ENCODE measurements at places on chromosomes 3 and 15. TPM values are rescaled to one million over a fixed set of nuclear protein-coding genes. Genes with fewer than 3 reads are reported as not detected.

GRCh38 chr3:42690766-42691680, 5.7 kb downstream of the KLHL40 start:
- H3K27ac ChIP-seq = no peak overlapping the region
- peaks cover 2% of the 10 kb centered on the region for H3K4me1 ChIP-seq
- H3K27me3 ChIP-seq = peaks cover 14% of the 10 kb centered on the region
- DNase-seq = no peak
- no peak overlapping the region for H3K4me3 ChIP-seq

DNA sequence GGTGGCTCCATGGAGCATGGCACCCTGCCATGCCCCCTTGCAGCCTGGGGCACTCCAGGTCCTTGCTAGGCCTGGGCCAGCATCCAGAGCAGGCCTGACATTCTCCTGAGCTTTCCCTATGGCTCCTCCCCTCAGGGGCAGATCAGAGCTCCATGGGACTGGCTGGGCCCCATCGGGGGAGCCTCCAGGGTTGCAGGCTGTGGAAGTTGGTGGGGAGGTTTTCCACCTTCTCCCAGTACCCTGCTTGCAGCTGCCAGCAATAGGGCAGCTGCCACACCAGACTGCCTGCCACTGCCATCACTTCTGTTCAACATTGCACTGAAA, 75.7 kb upstream of the TP63 start:
- H3K4me1 ChIP-seq = no peaks in the 10 kb centered on the region
- H3K27ac ChIP-seq = no peak overlapping the region

GRCh38 chr3:149879872-149880271, 66.9 kb downstream of the RNF13 start:
- no peaks in the 10 kb centered on the region for H3K36me3 ChIP-seq
- no peak overlapping the region for H3K4me3 ChIP-seq
- no peaks in the 10 kb centered on the region for H3K4me1 ChIP-seq
- DNase-seq = peak; percentile 47

Gene CDHR4
- polyA plus RNA-seq = 3.2 TPM

Gene HMCES
- polyA plus RNA-seq = 51.0 TPM

DNA sequence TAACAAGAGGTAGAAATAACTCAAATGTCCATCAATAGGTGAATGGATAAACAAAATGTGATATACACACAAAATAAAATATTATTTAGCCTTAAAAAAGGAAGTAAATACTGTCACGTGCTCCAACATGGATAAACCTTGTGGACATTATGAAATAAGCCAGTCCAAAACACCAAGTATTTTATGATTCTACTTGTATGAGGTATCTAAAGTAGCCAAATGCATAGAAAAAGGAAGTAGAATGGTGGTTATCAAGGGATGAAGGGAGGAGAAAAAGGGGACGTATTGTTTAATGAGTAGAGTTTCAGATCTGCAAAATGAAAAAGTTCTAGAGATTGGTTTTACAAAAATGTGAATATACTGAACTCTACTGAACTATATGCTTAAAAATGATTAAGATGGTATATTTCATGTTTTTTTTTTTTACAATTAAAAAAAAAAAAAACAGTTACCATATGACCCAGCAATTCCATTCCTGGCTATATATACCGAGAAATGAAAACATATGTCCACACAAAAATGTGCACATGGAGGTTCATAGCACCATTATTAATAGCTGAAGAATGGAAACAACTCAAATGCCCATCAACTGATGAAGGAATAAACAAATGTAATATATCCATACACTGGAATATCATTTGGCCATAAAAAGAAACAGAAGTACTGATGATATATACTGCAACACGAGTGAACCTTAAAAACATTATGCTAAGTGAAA, 29.1 kb upstream of the MAP6D1 start:
- no peaks in the 10 kb centered on the region for H3K27me3 ChIP-seq
- no peak for DNase-seq
- peaks cover 58% of the 10 kb centered on the region for H3K36me3 ChIP-seq
- H3K4me3 ChIP-seq = no peak overlapping the region
- H3K27ac ChIP-seq = no peak overlapping the region

Gene MST1R
- polyA plus RNA-seq = 9.4 TPM

Gene PYGO1
- polyA plus RNA-seq = 18.5 TPM

DNA sequence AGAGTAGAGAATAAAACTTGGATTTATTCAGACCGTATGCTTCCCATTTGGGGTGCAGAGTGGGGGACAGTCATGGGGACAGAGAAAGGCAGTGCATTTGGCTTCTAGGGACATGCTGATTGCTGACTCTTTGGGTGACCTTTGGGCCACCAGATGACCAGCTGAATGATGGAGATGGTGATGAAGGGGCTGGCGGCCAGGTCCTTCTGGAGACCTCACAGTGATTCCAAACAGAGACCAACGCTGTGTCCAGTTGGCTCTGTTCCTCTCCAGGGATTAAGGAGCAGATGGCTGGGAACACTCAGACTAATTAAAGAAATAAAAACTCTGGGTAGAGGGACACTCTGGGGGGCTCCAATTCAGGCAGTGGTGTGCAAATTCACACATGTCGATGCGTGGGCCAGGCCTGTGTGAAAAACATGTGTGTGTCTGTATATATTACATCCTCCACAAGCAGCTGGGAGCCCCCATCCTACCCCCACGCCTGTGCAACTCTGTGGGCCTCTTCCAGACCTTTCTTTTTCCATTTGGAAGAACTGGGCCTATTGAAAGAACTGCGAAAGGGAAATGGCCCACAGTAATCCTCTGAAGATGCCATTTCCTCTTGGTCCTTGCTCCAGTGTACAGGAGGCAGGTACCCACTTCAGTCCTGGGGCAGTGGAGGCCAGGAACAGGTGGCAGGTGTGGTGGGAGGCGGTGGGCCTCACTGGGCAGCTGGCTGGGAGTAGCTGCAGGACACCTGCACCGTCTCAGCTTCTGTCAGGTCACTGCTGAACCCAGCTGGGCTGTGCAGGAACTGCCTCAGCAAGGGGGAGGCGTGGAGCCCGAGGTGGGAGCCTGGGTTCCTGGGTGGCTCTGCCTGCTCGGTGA, 8.9 kb downstream of the XIRP1 start:
- no peak for DNase-seq
- H3K4me1 ChIP-seq = peaks cover 42% of the 10 kb centered on the region
- H3K4me3 ChIP-seq = no peak overlapping the region
- H3K36me3 ChIP-seq = no peaks in the 10 kb centered on the region

- no peak overlapping the region for H3K4me3 ChIP-seq
- H3K27me3 ChIP-seq = no peaks in the 10 kb centered on the region
- no peaks in the 10 kb centered on the region for H3K36me3 ChIP-seq
- H3K27ac ChIP-seq = no peak overlapping the region
- no peaks in the 10 kb centered on the region for H3K4me1 ChIP-seq
- no peak for DNase-seq
Observed at GRCh38 chr3:56997041-56997440, 63.4 kb upstream of the SPATA12 start.

Gene CADPS
- 2.9 TPM for polyA plus RNA-seq

DNA sequence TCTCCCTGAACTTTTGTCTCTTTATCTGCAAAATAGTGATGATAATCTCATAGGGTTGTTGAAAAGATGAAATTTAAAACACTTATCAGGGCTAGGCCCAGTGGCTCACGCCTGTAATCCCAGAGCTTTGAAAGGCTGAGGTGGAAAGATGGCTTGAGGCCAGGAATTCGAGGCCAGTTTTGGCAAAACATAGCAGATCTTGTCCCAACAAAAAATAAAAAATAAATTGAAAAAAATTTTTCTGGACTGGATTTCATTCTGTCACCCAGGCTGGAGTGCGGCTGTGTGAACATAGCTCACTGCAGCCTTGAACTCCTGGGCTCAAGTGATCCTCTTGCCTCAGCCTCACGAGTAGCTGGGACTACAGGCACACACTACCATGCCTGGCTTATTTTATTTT, 29.6 kb downstream of the LMLN start:
- no peaks in the 10 kb centered on the region for H3K27me3 ChIP-seq
- peaks cover 15% of the 10 kb centered on the region for H3K36me3 ChIP-seq
- no peak overlapping the region for H3K4me3 ChIP-seq
- no peak overlapping the region for H3K27ac ChIP-seq

GRCh38 chr3:149579838-149580542, 77.8 kb downstream of the WWTR1 start:
- H3K36me3 ChIP-seq = no peaks in the 10 kb centered on the region
- H3K27me3 ChIP-seq = no peaks in the 10 kb centered on the region
- H3K4me3 ChIP-seq = no peak overlapping the region
- peak overlapping the region; percentile 3 for H3K27ac ChIP-seq

Gene GOLGA8N
- polyA plus RNA-seq = 35.4 TPM

All from left lung (tissue), 14 donors.